ENCODE measurements at places on chromosomes 4 and X.

DNA sequence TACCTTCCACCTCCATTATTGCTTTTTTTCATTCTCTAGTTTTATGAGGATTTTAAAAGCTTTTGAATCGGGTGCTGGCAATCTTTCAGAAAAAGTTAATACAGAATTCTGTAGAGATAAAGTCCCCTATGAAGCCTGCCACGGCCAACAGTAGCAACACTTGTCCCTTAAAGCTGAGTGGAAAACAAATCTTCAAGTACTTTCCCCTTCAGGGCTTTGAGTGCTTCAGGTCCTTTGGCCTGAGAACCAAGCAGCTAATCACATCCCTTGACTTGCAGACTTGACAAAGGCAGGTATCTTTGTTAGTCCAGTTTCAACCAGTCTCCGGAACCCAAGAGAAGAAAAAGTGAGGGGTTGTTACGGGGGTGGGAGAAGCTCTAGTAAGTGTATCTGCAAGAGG lies 144.4 kb downstream of the ATG4A start:
- DNase-seq: no peak

DNA sequence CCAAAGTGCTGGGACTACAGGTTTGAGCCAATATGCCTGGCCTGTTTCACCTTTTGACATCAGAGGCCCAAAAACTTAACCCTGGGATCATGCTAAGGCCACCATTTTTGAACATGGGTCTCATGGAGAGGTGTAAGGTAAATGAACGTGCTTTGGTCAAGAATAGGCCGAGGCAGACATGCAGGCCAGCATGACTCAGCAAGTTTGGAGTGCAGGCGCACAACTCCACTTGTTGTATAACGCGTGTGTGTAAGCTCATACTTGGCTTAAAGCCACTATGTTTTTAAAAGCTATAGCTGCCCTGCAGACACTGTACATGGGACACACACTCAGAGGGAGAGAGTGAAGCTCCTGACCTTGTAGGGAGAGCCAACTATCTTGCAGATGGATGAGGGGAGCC lies 43.8 kb upstream of the HPSE start:
- DNase-seq: no peak

- DNase-seq: no peak
Observed at GRCh38 chr4:145316897-145317574, 136.6 kb upstream of the OTUD4 start.

DNA sequence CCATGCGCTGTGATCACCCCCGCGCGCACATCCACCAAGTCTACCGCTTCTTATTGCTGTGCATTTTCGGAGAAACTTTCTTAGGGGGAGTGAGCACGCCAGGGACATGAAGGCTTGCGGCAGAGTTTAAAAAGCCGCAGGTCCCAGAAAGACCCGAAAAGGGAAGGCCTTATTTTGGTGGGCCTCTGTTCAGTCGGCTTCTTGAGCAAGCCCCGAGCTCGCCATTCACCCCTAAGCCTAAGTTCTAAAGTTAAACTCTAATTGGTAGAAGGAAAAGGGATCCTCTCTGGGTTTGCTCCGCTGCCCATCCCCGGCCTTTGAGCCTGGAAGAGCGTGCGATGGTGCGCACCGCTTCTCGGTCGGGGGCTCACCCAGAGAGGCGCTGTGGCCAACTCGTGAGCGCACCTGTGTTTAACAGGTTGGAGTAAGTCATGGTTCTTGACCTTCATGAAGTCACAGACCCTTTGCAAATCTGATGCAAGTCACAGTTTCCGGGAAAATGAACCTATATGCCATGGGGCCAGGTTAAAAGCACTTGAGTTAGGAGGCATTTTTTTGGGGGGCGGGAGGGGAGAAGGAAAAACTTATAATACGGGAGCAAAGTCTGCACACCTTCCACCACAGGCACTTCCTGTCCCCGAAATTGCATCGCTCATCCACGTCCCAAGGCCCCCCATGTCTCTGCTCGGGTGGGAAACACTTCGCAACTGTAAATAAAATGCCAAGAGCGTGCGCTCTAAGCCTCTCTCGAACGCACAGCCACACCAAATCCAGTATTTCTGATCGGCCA lies 1.9 kb downstream of the PHOX2B start:
- DNase-seq: no peak

- DNase-seq: no peak
Observed at GRCh38 chr4:6746721-6747293, 30.8 kb downstream of the BLOC1S4 start.

- DNase-seq: no peak
Observed at GRCh38 chrX:109635146-109635545, 10.2 kb upstream of the KCNE5 start.

- no peak for DNase-seq
Observed at GRCh38 chrX:19543951-19544381, 28.7 kb upstream of the MAP3K15 start.

Measured in stimulated activated CD4-positive, alpha-beta T cell treated with anti-CD3 and anti-CD28 coated beads, Interleukin-4, amount 100 ng/mL, for 4 hours (primary cell).